Gastroesophageal sphincter (tissue), 4 donors: ENCODE measurements at places on chromosomes 16 and 17.

DNA sequence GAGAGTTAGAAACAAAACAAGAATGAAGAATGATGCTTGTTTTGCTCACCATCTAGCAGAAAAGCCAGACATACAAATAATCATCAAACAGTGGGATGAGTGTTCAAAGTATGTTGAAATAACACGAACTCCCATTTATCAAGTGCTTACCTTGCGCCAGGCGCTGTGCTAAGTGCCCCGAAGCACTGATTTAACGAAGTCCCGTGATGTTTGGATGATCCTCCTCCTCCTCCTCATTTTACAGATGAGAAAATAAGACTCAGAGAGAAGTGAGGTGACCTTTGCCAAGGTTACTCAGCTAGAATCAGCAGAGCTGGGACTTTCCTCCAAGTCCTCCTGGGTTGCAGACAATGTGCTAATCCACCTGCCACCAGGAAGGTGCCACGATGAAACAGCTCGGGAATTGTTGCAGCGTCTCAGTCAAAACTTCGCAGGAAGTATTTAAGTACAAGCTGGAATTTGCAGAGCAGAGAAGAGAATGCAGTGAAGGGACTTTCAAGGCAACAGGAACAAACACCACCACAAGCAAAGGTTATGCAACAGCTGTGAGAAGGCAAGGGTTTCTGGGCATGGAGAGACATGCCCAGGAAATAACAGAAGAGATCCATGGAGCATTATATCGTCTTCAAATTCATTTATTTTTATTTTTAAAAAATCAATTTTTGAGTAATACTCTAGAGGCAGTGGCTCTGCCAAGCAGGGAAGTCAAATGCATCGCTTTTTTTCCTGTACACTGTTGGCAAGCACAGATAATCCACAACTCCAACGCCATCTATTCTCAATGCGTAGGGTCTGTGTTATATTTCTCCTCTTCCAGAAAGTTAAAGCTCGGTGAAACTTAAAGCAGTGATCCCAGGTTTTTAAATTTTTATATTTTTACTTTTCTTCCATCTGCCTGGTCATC is 11.1 kb downstream of the PRCD start:
- H3K4me3 ChIP-seq: no peak overlapping the region
- no peaks in the 10 kb centered on the region for H3K36me3 ChIP-seq
- H3K4me1 ChIP-seq: no peaks in the 10 kb centered on the region
- no peaks in the 10 kb centered on the region for H3K27me3 ChIP-seq

DNA sequence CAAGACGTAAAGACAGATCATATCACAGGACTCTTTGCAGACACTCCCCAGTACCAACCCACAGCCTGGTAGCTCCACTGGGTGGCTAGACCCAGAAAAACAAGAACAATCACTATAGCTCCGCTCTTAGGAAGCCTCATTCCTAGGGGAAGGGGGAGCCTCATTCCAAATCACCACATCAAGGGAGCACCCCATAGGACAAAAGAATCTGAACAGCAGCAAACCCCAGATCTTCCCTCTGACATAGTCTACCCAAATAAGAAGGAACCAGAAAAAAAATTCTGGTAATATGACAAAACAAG is 237.8 kb downstream of the CEP112 start:
- H3K36me3 ChIP-seq: peaks cover 11% of the 10 kb centered on the region
- no peaks in the 10 kb centered on the region for H3K27me3 ChIP-seq
- H3K27ac ChIP-seq: no peak overlapping the region
- no peaks in the 10 kb centered on the region for H3K4me1 ChIP-seq
- no peak overlapping the region for H3K4me3 ChIP-seq

- no peaks in the 10 kb centered on the region for H3K36me3 ChIP-seq
- peak overlapping the region; percentile 38 for H3K4me3 ChIP-seq
- H3K27me3 ChIP-seq: no peaks in the 10 kb centered on the region
- peak; percentile 84 for ATAC-seq
Observed at GRCh38 chr17:77331301-77331864, 190.6 kb downstream of the SEC14L1 start.

DNA sequence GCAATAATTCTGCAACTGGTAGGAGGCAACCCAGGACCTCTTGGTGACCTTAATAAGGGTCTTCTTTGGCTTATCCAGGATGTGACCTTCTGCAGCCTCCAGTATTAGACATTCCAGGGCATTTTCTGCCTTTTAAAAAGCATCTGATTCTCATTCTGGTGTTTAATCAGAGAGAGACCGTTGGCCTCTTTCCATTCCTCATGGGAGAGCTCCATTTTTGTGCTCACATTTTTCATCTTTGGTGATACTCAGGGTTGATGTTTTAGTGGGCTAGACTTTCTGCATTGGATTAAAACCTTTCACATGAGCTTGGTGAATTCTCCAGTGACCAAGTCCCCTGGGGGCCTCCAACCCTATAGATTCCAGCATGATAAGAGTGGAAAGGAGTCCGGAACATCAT is 150.2 kb upstream of the CACNG5 start:
- H3K36me3 ChIP-seq: peaks cover 28% of the 10 kb centered on the region
- ATAC-seq: no peak
- H3K4me3 ChIP-seq: no peak overlapping the region
- no peak overlapping the region for H3K27ac ChIP-seq

DNA sequence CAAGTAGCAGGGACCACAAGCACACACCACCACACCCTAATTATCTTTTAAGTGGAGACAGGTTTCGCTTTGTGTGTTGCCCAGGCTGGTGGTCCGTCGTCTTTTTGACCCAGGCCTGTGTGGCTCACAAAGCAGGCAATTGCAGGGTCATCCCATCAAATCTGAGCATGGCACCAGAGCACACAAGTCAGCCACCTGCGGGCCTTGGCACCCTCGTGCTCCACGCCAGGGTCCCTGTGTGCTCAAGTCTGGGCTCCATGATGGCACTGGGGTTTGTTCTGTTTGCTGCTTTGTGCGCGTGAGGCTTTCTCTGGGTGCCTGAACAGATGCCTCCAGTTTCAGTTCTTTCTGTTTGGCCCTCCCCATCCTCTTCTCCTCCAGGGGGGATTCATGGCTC is 2.4 kb upstream of the CAPN15 start:
- no peaks in the 10 kb centered on the region for H3K27me3 ChIP-seq
- no peak for ATAC-seq
- peaks cover 22% of the 10 kb centered on the region for H3K36me3 ChIP-seq
- H3K4me1 ChIP-seq: peaks cover 32% of the 10 kb centered on the region
- peak overlapping the region; percentile 97 for H3K27ac ChIP-seq
- H3K4me3 ChIP-seq: no peak overlapping the region

- peak; percentile 62 for ATAC-seq
- peak overlapping the region; percentile 43 for H3K27ac ChIP-seq
- no peaks in the 10 kb centered on the region for H3K4me1 ChIP-seq
- no peak overlapping the region for H3K4me3 ChIP-seq
- no peaks in the 10 kb centered on the region for H3K36me3 ChIP-seq
Observed at GRCh38 chr16:23914946-23915530, 79.3 kb downstream of the PRKCB start.

GRCh38 chr16:88921591-88921990 is 55.1 kb upstream of the PABPN1L start:
- no peaks in the 10 kb centered on the region for H3K36me3 ChIP-seq
- H3K4me3 ChIP-seq: no peak overlapping the region
- peaks cover 92% of the 10 kb centered on the region for H3K27me3 ChIP-seq

GRCh38 chr16:11561454-11561805 is 25.3 kb downstream of the LITAF start:
- H3K36me3 ChIP-seq: peaks cover 3% of the 10 kb centered on the region
- H3K27me3 ChIP-seq: no peaks in the 10 kb centered on the region
- H3K27ac ChIP-seq: no peak overlapping the region
- H3K4me3 ChIP-seq: no peak overlapping the region
- H3K4me1 ChIP-seq: peaks cover 3% of the 10 kb centered on the region
- no peak for ATAC-seq

- ATAC-seq: no peak
- H3K36me3 ChIP-seq: peaks cover 13% of the 10 kb centered on the region
- H3K4me1 ChIP-seq: peaks cover 6% of the 10 kb centered on the region
- no peak overlapping the region for H3K4me3 ChIP-seq
Observed at GRCh38 chr17:35057332-35057915, 6.1 kb downstream of the RFFL start.

DNA sequence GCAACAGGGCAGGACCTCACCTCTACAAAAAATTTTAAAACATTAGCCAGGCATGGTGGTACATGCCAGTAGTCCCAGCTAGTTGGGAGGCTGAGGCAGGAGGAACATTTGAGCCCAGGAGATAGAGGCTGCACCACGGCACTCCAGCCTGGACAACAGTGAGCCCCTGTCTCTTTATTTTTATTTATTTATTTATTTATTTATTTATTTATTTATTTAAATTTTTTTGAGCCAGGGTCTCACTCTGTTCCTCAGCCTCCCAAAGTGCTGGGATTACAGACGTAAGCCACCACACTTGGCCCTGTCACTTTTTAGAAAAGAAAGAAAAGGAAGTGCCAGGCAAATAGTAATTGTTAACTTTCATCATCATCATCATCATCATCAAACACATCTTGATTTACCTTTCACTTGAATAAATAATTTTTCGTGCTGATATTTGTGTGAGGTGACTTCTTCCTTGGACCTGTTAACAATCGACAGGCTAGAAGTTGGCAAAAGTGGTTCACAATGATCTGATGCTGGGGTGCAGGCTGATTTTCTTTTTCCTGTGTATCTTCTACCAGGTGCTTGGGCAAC is 6.6 kb downstream of the PALB2 start:
- peaks cover 71% of the 10 kb centered on the region for H3K36me3 ChIP-seq
- H3K27ac ChIP-seq: no peak overlapping the region
- no peak for ATAC-seq
- H3K4me1 ChIP-seq: no peaks in the 10 kb centered on the region
- no peaks in the 10 kb centered on the region for H3K27me3 ChIP-seq

DNA sequence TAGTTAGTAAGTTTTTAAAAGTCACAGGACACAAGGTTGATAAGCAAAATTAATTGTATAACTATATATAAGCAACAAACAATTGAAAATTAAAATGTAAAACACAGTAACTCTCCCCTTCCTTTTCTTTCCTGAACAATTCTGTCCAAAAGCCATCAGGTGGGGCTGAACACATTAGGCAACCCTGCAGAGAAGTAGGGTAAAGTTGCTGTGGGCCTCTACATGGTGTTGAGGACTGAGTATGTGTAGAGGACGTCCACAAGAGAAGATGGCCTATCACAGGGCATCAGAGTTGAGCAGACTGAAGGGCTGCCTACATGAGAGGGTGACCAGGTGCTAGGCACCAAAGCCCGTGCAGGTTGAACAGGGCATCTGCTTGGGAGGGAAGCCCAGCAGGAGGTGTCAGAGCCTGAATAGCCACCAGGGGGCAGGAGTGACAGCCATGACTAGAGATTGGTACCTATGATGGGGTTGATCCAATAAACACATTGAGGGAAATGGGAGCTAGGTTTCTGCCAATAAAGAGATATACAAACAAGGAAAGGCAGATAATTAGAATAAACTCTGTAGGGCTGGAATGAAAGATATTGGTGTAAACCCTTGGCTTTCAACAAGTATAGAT is 415.1 kb downstream of the NPIPA8 start:
- no peak for ATAC-seq
- no peak overlapping the region for H3K27ac ChIP-seq
- H3K4me3 ChIP-seq: no peak overlapping the region

DNA sequence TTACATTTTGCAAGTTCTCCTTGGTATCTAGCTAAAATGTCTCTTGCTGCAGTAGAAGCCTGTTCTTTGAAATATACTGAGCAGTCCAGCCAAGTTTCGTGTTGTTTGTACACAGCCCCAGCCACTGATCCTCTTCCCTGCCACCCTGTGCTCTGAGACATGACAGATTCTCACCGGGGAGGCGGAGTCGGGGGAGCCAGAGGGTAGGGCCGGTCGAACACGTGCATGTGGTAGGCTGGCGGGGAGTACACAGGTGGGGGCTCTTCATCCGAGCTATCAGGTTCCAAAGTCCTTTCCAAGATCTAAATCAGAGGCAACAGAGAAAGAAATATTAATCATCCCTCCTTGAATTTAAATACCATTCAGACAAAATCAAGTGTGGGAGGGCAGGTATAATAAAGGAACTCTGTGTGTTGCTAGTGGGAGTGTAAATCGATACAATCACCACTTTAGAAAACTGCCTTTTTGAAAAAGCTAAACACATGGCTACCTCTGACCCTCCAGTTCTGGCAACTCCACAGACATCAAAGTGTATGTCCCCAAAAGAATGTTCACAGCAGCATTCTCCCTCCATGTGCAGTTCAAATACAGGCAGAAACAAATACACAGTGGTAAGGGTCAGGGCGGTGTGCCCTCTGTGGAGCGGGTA is 29.7 kb upstream of the MRPS23 start:
- no peak overlapping the region for H3K4me3 ChIP-seq
- H3K27ac ChIP-seq: peak overlapping the region; percentile 85
- no peak for ATAC-seq
- H3K4me1 ChIP-seq: peaks cover 17% of the 10 kb centered on the region
- no peaks in the 10 kb centered on the region for H3K27me3 ChIP-seq

- no peak for ATAC-seq
- peaks cover 66% of the 10 kb centered on the region for H3K4me1 ChIP-seq
- H3K36me3 ChIP-seq: no peaks in the 10 kb centered on the region
Observed at GRCh38 chr17:58089111-58089510, 5.9 kb downstream of the DYNLL2 start.

- H3K4me1 ChIP-seq: no peaks in the 10 kb centered on the region
- no peak overlapping the region for H3K27ac ChIP-seq
- no peak overlapping the region for H3K4me3 ChIP-seq
Observed at GRCh38 chr17:43427362-43428043, 28.7 kb downstream of the ARL4D start.

DNA sequence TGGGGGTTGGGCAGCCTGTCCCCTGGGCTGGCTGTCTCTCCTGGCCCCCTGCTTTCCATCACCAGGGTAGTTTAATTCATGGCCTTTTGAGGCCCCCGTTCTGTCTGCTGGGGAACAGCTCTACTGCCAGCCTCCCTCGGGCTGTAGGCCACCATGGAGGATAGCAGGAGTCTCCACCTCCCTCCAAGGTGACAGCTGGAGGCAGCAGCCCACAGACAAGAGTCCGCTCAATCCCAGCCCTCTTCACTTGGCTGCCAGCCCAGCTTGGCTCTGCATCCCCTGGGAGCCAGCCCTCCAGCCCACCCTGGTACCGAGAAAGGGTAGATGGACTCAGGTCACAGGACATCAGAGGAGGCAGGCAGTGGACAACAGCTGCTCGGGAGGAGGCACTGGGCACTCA is 194.6 kb upstream of the SDK2 start:
- H3K27ac ChIP-seq: no peak overlapping the region
- no peaks in the 10 kb centered on the region for H3K36me3 ChIP-seq
- H3K4me3 ChIP-seq: no peak overlapping the region
- H3K4me1 ChIP-seq: no peaks in the 10 kb centered on the region
- no peak for ATAC-seq

DNA sequence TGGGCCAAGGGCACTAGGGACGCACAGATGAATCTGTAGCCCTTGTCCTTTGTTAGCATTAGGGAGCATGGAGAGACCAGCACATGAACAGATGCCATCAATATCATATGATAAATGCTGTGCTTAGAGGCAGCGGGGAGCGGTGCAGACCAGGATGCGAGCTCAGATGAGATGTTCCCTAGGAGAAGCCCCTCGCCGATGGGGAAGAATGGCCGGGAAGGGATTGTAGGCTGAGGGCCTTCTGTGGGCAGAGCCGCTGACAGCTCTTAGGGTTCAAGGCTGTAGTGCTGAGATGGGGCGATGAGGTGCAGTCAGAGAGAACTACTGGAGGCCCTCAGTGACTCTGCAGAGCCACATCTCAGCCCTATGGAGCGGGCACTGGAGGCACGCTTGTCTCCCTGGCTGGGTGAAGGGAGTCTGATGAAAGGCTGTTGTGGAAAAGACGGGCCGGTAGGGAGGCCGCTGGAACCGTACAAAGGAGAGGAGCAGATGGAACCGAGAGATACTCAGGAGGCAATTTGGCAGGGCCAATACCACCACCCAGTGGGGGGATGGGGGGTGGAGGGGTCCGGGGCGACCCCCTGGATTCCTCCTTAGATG is 66.3 kb upstream of the ENDOV start:
- ATAC-seq: no peak
- no peak overlapping the region for H3K27ac ChIP-seq
- no peaks in the 10 kb centered on the region for H3K27me3 ChIP-seq
- no peak overlapping the region for H3K4me3 ChIP-seq
- no peaks in the 10 kb centered on the region for H3K4me1 ChIP-seq
- H3K36me3 ChIP-seq: peaks cover 100% of the 10 kb centered on the region
